ENCODE measurements at places on chromosomes 12 and 14.

GRCh38 chr12:10339053-10339840 lies 31.6 kb downstream of the KLRD1 start:
- DNase-seq: no peak

- no peak for DNase-seq
Observed at GRCh38 chr14:59534361-59534987, 42.1 kb downstream of the CCDC175 start.

GRCh38 chr14:78933166-78933565 lies 763.0 kb downstream of the NRXN3 start:
- DNase-seq: no peak

DNA sequence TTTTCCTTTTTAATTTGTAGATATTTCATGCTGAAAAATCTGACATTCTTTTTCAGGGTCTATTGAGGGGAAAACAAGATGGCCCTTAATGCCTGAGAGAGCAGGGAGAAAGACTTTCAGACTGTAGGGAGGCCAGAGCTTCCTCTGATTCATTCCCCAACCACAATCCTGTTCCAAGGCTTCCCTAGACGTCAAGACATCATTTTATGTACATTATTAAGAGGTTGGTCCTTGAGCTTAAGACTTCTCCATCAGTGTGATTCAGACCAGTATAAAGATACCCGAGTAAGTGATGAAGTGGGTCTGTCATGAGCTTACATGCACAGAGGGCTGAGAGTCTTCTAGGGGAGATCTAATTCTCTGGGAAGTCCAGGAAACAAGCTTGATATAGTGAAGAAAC lies 57.3 kb downstream of the AVPR1A start:
- no peak for DNase-seq

GRCh38 chr12:109029411-109029810 lies 8.5 kb upstream of the SVOP start:
- DNase-seq: no peak

GRCh38 chr14:101286271-101287018 lies 274.9 kb upstream of the DIO3 start:
- DNase-seq: no peak

Data from hypothalamus (tissue), 51 donors.